ENCODE measurements at places on chromosomes 1 and 21.

- DNase-seq = no peak
These were observed 6.3 kb upstream of the CAMSAP2 start for GRCh38 chr1:200732438-200732837.

GRCh38 chr1:245207056-245207638 is 52.4 kb downstream of the KIF26B start:
- no peak for DNase-seq

DNA sequence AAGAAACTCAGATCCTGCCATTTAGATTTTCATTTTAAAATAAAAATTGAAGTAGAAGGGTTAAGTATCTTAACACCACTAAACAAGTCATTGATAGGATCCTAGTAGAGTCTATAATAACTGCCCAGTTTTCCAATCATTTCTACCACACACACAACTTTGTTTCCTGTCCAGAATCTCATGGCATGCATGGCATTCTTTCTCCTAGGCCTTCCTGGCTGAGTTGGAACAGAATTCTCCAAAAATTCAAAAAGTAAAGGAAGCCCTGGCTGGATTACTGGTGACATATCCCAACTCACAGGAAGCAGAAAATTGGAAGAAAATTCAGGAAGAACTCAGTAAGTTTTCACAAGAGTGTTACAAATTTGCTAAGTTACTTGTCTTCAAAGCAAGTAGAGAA is 111.4 kb upstream of the BMP8A start:
- no peak for DNase-seq

GRCh38 chr1:54190526-54190925 is 9.3 kb downstream of the CYB5RL start:
- no peak for DNase-seq

DNA sequence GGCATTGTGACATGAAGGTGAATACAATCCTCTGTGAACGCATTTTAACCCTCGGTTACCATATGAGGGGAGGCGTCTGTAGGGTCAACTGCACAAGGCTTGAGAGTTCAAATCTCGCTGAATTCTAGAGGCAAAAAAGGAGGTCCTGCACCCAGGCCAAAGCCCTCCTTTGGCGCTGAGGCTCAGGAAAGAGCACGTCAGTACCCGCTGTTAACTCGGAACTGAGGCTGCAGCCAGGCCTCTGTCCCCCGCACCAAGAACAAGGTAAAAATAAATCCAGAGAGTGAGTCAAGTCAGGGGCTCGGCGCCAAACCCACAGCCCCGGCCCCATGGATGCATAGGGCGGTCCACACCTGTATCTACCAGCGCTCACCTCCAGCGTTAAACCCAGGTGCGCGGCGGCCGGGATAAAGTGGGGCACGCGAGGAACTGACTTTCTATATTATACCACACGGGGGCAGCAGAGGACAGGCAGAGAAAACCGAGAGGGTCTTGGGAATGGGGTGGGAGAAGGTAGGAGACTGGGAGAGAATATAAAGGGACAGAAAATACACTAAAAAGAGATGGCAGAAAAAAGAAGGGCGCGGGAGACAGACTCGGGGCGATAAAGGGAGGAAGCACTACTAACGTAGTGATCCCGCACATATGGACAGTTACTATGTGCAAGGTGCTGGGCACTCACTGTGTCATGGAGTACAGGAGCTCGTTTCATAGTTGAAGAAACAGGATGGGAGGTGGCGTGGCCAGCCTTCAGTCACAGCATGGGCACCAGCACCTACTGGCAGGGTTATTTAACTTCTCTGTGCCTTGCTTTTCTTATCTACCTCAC is 54.9 kb downstream of the DMRTA2 start:
- DNase-seq = no peak

DNA sequence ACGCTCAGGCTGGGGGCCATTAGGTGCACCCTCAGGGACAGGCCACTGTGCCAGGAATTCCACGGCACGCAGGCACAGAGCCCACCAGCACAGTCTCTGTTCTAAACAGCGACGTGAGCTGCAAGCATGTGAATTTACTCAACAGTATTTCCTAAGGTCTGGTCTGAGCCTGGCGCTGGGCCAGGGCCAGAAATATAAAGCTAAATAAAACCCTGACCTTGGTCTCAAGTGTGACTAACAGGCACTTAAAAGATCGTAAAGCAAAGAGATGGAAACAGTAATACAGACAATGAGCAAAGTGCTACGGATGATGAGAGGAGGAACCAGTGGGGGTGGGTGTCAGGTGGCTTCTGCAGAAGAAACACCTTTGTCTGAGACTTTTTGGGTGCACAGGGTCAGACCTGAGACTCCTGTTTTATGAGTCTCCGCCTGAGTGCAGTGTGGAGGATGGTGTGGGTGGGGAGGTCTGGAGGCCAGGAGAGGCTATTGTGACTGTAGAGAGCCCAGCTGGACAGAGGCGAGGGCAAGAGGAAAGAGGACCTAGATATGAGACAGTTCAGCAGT is 53.4 kb upstream of the EDN2 start:
- DNase-seq = peak; percentile 31

DNA sequence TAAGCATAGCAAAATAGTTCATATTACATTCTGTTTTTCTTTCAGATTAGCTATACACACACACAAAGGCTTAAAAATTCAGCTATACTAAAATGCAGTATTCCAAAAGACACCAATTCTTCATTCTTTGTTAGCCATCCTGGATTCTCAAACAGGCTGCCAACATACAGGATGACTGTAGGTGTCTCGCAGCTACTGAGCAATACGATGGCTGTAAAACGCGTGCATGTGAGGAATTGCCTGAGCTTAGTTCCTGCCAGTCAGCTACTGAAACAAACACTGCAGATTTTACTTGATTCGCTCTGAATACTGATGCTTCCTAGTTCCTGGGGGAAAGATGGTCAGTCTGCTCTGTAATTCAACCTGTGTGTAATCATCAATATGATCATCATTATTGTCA is 24.7 kb upstream of the HMGN1 start:
- DNase-seq = no peak

DNA sequence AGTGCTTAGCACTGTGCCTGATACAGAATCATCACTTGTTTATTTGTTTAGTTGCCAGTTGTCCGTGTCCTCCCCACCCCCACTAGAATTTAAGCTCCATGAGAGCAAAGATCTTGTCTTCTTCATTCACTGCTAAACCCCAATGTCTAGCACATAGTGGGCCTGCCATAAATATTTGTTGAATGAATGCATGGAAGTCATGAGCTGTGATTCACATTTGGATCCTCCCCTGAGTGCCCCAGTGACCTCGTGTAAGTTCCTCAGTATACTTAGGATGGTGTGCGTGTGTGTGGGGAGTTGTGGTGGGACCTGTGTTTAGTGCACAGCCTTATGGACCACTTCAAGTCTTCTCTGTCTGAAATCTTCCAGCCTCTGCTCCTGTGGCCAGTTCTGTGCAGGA is 23.1 kb downstream of the IER5 start:
- DNase-seq = no peak

DNA sequence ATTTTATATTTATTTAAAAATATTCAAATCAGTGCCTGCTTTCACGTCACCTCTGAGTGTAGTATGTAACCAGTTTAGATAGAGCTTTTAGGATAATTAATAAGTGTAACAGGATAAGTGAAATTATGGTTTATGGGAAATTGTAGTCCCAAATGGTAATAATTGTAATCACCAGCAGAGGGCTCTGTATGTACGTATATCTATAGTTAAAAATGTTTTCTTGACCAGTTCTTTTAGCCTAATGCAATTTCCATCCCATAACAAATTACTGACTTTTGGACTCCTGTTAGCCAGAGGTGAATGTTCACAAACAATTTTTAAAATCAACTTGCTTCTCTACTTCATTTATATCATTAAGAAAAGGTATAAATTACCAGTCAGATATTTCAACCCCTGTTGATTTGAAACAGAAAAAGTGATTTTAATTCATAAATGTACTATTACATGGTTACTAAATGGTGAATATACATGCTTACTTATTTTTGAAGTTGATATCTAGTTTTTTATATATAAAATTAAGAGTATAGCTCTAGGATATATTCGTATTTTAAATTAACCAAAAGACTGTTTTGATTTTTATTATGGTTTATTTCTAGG is 25.3 kb downstream of the SLC30A7 start:
- peak; percentile 5 for DNase-seq

- no peak for DNase-seq
These were observed 639.7 kb upstream of the CXADR start for GRCh38 chr21:16873176-16873575.

DNA sequence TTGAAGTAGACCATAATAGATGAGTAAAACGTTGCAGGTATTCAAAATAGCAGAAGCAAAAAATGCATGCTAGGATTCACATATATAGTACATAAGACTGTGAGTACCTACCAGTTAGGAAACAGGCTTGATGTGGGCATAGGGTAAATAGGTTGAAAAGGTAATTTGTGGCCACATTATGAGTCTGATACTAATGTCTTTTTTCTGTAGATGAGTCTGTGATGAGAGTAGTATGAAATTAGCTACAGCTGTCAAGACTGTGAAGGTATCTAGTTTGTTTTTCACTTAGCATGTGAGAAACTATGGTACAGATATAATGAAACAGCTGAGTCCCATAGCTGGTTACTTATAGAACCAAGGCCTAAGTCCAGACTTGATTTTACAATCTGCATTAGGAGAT is 12.4 kb upstream of the SPATA1 start:
- DNase-seq = no peak

DNA sequence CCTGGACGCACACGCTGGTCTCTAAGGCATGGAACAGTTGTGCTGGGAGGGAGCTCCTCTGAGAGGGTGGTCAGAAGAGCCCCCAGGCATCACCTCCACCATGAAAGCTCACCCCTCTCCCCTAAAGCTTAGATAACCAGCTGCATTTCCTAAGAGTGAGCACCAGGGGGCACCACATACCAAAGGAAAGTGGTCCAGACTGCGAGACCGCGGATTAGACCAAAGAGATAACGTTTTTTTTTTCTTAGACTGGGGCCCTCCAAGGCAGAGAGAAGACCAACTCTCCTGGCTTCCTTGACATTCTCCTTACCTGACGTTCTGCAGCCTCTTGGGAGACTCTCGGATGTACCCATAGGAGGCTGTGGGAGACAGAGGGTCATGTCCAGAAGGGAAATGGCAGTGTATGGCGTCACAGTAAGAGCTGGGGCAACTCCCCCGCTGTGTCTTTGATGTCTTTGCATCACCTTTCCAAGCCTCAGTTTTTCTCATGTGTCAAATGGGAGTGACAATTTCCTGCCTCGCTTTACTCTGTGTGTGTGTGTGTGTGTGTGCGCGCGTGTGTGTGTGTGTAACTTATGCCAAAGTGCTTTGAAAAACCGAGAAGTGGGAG is 12.3 kb upstream of the IFNLR1 start:
- no peak for DNase-seq

- DNase-seq = no peak
These were observed 212.9 kb downstream of the KCNH1 start for GRCh38 chr1:210920716-210921694.

DNA sequence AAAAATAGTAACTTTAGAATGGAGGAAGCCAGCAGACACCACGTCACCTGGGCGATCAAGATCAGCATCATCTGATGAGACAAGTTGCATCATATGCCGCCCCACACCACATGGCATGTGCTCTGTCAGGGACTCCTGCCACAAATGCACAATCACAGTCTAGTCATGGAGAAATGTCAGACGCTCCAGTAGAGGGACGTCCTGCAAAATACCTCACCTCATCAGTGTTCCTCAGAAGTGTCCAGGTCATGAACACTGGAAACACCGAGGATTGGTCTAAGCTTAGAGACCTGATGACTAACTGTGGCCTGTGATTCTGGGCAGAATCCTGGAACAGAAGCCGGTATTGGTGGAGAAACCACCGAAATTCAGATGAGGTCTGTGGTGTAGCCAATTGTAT is 14.3 kb downstream of the ADARB1 start:
- no peak for DNase-seq

DNA sequence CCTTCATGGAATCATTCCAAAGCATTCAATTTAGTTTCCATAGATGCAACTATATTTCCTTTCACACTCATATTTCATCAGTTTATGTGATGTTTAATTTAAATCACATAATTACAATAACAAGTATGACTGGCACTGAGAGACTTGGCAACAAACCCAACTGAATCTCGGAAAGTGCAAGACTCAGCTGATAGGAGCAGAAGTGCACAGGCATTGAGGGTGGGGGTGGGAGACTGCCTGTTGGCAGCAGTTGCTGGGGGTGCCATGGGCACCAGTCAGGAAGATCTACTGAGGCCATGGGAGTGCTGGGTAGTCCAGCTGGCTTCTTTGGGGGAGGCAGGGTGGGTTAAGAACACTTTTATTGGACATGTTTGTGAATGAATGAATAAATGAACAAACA is 10.4 kb upstream of the HMGB4 start:
- DNase-seq = no peak
